ENCODE measurements at places on chromosomes 1 and 21.
A peak's percentile ranks its signal among the peaks of the same experiment; 100 is the strongest.

- no peak for DNase-seq
Measured at GRCh38 chr1:115302390-115302961, 35.6 kb downstream of the NGF start.

GRCh38 chr1:3687504-3687903 lies 35.2 kb downstream of the TP73 start:
- DNase-seq, result no peak

DNA sequence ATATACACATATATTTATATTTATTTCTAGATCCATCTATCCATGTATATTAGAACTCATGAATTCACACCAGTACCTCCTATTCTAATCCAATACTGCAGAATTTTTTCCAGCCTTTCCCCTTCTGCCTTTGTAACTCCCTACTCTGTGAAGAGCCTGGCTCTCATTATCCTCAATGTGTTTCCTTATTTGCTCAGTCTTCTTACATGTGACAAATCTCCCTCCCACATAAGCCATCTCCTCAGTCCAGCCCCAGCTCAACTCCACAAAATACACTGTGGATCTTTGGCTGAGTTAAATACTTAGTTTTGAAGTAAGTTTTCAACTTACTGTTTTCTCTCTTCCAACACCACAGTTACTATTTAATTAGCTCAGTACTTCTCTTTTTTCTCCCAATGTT lies 45.7 kb downstream of the ATP5PO start:
- DNase-seq, result no peak

- no peak for DNase-seq
Measured at GRCh38 chr1:206498685-206499084, 8.6 kb upstream of the RASSF5 start.

GRCh38 chr1:223834660-223835263 lies 11.0 kb downstream of the TP53BP2 start:
- DNase-seq, result no peak

GRCh38 chr1:163068716-163069115 lies 445 bp upstream of the RGS4 start:
- DNase-seq, result no peak

DNA sequence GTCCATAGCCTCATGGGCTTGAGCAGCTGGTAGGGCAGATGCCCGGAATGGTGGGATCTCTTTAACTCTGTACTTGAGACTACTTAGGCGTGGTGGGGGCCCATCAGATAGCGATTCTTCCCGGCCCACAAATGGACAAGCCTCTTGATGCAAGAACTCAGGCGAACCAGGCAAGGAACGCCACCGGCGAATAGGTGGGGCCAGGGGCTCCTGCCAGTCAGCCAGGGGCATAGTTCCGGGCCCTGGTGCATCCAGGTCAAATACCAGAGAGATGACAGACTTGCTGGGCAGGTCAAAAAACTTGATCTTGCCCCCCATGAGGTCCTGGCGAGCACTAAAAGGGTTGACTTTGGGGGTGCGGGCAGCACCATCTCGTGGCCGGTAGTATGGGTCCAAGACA lies 4.8 kb upstream of the MUTYH start:
- no peak for DNase-seq

DNA sequence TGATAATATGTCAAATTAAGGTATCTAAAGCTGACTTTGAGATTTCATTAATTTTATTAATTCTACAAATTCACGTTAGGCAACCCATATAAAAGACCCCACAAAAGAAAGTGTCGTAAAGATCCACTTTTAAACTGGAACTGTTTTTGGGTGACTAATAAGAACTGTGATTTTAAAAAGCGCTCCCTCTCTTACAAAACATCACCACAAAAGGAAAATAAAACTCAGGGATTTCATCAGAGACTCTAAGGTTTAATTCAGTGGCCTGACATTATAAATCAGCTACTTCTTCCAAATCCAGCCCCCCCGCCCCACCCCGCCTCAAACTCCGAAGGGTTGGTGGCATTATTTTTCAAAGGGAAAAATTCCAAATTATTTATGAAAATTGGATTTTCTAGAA lies 2.7 kb downstream of the COL24A1 start:
- DNase-seq, result no peak

DNA sequence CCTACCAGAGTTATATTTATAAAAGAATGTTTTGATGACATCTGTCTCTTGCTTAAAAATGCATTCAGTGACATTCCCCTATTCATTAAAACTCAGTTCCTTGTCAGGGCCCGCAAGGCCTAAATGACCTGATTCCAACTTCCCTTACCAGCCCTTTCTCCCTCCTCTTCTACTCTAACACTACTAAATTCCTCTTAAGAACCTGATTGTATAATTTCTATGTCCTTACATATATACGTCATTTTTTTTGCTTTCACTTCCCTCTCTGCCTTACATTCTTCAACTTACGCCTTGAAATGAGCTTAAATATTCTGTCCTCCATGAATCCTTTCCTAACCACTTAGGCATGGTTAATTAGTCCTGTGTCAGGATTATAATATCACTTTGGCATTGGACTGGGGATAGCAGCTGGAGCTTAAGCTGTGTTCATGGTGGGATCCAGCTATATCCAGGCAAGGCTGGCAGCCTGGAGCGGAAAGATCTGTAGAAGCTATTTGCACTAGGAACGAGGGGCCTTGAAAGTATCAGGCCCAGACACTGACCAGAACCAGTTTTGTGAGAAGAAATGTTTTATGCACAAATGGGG lies 360.2 kb upstream of the PTBP2 start:
- no peak for DNase-seq

- no peak for DNase-seq
Measured at GRCh38 chr1:228646717-228647522, 88.4 kb upstream of the RHOU start.

GRCh38 chr1:206419783-206420182 lies 50.5 kb upstream of the IKBKE start:
- no peak for DNase-seq

DNA sequence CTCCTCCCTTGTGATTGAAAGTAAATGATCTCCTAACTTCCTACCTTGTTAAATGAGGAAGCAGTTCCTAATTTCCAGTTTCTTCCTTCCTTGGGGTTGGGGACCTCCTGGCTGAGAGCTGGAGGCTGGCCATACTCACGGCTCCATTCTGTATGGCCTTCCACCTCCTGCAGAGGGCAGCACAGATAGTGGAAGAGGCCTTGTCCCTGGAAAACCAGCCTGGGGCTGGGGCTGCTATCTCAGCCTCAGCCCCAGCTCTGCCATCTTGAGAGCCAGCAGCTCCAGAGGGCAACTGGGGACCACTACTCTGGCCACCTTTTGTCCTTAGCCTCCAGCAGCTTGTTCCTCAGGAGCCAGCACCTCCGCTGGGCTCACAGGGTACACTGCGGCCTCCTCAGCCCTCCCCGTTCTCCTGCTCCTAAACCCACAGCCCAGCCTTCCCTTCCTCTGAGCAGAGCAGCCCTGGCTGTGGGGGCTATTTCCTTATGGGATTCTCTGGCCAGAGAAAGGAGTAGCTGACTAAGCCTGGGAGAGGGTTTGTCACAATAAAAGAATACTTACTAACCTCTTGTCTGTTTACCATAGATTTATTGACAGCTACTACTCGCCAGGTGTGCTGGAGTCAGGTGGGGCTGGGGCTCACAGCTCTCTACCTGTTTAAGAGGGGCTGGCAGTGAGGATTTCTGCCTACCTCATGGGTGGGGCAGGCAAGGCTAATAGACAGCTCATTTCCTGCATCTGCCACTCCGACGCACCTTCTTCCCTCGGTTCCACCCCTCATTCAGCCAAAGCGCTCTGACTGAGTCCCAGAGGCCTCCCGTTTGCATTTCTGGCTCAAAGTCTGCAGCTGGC lies 6.3 kb downstream of the TMEM234 start:
- DNase-seq, result no peak

DNA sequence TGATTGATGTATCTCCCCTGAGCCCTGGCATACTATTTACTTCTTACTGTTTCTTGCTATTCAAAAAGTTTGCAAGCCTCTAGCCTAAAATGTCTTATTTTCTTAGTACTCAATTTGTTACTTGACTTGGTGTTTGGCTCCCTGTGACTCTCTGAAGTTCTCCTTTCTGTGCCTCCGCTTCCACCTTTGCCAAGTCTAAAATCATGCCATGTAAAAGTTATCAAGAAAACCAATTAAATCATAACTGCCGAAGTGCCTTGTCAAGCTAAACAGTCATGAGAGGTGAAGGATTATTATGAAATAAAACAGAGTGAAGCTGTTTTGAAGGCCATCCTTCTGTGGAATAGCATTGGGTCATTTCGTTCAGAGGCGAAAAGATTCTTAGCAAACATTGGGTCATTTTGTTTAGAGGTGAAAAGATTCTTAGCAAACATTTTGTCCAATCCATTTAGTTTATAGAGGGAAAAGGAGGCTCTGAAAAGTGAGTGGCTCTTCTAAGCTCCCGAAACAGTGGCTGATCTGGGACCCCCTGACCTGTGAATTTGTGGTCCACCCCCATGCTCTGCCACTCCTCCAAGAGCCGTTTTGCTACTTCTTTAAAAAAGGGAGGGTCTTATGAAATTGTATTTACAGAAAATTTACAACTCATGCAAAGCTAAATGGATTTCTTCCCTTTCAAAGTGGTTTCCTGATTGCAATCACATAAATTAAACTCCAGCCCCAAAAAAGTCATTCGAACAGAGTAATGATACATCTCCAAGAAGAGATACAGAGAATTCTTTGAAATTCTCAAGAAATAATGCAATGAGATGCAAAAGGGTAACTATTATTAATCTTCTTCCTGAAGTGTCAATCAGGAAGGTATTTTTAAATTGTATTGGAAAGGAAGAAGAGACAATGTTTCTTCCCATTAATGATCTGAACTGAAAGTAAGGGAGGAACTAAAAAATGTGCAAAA lies 141.4 kb downstream of the RUNX1 start:
- no peak for DNase-seq

- no peak for DNase-seq
Measured at GRCh38 chr1:8689431-8690252, 127.8 kb downstream of the RERE start.

DNA sequence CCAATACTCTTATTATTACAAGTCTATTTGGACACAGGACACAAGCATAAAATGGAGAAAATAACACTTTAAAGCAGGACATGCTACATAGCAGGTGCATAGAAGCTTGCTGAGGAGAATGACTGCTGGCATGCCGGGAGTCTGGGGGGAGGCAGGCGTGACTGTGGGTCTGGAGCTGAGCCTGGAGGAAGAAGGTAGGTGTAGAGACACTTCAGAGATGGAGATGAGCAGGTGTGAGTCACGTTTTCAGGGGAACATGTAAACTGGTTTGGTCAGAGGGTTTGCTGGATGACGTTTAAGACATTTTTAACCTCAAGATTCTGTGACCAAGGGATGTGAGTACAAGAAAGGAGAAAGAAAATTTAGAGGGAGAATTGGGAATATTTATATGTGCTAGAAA lies 24.5 kb downstream of the OSCP1 start:
- DNase-seq, result no peak

DNA sequence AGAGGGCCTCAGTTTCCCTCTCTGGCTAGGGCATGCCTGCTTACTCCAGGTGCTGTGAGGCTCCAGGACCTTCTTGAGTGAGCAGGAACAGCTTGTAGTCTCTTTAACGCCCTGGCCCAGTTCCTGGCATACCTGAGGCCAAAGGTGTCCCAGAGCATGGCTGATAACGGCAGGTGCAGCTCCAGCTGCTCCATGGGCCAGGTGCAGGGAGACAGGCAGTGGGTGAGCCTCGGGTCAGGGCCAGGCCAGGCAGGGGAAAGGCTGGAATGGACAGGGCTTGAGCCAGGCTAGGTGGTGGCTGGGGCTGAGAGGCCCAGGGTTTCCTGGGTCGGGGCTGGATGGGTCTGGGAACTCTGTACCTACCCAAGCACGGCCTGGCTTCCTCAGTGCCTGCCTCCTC lies 18.3 kb downstream of the EDN2 start:
- no peak for DNase-seq

- DNase-seq, result no peak
Measured at GRCh38 chr1:237779356-237779755, 111.4 kb downstream of the ZP4 start.

DNA sequence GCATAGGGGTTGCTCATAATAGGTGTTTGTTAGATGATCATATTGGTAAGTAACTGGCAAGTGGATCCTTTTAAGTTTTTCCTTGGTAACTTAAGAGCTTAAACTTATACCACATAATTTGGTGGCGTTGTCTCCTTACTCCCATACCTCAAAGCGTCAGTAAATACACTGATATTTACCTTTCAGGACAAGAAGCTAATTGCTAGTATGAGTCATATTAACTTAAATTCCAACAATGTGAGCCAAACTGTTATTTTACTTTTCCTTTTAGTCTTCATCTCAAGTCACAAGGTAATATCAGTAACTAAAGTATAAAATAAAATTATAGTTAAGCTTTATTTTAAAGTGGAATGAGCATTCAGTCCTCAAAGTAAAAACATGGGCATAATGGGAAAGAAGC lies 9.0 kb upstream of the SH3GLB1 start:
- DNase-seq, result no peak

DNA sequence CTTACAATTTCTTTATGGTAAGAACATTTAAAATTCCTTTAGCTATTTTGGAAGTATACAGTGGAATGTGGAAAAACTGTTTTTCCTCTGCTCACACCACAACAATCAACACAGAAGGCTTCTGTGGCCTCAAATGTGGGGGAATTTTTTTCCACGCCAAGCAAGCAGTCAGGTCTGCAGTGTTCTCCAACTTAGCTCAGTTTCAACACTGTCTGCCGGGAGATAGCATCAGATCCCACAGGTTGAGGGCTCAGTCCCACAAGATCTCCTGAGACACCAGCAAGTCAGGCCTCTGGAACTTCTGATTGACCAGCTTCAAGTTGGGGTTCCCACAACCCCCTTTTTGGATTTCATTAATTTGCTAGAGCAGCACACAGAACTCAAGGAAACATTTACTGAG lies 50.3 kb downstream of the PTBP2 start:
- DNase-seq, result no peak

GRCh38 chr1:233057836-233058235 lies 107.4 kb downstream of the NTPCR start:
- no peak for DNase-seq

- no peak for DNase-seq
Measured at GRCh38 chr1:5658340-5659316, 333.6 kb downstream of the NPHP4 start.

DNA sequence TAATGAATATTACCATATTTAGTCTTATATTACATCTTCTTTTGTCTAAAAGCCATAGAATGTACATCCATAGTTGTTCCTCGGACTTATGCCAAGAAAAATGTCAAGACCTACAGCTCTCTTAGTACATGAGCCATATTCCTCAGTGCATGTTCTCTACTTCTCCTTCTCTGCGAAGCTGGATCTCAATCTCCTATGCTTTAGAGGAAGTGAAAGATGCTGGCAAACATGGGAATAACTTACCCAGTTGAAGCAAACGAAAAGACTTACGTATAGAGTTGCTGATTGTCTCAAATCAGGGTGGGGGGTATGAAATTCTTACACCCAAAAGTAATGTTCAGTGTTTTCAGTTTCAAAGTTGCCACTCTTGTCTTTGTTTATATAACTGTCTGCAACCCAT lies 32.7 kb downstream of the OR13G1 start:
- DNase-seq, result no peak

- peak; percentile 28 for DNase-seq
Measured at GRCh38 chr1:157073944-157074685, 25.5 kb downstream of the ETV3L start.

GRCh38 chr1:68174738-68175113 lies 57.6 kb downstream of the WLS start:
- DNase-seq, result no peak

GRCh38 chr1:1939296-1940122 lies 20.4 kb upstream of the TMEM52 start:
- no peak for DNase-seq

GRCh38 chr1:29546496-29546895 lies 310.2 kb downstream of the PTPRU start:
- DNase-seq, result no peak

Data from stimulated activated CD8-positive, alpha-beta memory T cell treated with anti-CD3 and anti-CD28 coated beads, Interleukin-2, amount 100 ng/mL, for 48 hours (primary cell).